ENCODE measurements at places on chromosomes 12 and 14. TPM values are rescaled to one million over a fixed set of nuclear protein-coding genes. Genes with fewer than 3 reads are reported as not detected.

Gene VPS37B
- 46.7 TPM for total RNA-seq

Gene DIO3
- total RNA-seq, result 0.36 TPM

Gene TAS2R8
- not detected for total RNA-seq

Gene GPR84
- total RNA-seq, result 1.8 TPM

Gene MDP1
- 25.3 TPM for total RNA-seq

Gene IGFBP6
- 183 TPM for total RNA-seq

Gene OR4E2
- not detected for total RNA-seq

Gene CDKN3
- total RNA-seq, result 5.4 TPM

Gene SLC5A8
- not detected for total RNA-seq

Gene EGLN3
- total RNA-seq, result 6.8 TPM

DNA sequence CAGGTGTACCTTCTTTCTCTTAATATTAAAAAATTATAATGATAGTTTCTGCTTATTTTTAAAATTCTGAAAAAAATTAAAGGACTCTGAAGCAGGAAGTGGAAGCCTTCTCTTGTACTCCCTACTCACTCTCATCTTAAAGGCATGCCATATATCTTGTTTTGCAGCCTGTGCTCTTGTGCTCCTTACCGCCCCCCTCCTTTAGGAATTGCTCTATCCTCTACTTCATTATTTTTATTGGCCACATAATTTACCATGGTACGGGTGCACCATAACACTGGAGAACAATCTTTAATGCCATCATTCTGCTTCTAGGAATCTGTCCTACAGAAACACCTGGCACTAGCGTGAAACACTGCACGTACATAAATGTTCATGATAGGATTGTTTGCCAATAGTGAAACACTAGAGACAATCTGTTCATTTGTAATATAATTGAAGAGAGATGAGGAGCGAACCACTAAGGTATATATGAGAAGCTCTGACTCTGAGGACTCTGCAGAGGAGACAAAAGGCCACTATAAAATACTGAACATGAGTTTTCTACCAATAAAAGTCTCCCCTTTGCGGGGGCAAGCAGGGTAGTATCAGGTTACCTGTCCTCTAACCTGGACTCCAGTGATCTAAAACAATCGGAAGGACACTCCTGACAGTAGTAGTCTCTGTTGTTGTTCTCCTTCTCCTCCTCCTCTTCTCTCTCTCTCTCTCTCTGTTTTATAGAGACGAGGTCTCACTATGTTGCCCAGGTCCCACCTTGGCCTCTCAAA is 6.3 kb upstream of the NYNRIN start:
- no peak for DNase-seq

DNA sequence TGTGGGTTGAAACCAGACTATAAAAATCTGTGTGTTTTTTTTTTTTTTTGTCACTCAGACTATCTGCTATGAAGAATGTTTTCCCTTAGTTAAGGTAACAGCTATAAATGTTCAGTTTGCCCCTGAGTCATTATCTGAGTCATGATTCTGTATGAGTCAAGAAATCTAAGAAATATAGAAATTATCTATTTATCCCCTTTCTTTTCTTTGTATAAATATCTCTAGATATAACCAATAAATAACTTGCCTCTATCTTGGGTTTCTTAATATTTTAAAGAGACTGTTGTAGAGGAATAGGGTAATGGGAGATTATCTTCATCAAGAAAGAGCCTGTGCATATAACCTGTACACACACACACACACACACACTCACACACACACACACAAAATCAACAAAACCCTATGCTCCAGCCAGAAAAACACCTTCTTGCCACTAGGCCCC is 161.7 kb upstream of the EEA1 start:
- no peak for DNase-seq

- no peak for DNase-seq
These were observed 2.4 kb upstream of the AEBP2 start for GRCh38 chr12:19436931-19437330.

GRCh38 chr12:4483885-4484823 is 38.5 kb upstream of the FGF6 start:
- DNase-seq, result no peak

DNA sequence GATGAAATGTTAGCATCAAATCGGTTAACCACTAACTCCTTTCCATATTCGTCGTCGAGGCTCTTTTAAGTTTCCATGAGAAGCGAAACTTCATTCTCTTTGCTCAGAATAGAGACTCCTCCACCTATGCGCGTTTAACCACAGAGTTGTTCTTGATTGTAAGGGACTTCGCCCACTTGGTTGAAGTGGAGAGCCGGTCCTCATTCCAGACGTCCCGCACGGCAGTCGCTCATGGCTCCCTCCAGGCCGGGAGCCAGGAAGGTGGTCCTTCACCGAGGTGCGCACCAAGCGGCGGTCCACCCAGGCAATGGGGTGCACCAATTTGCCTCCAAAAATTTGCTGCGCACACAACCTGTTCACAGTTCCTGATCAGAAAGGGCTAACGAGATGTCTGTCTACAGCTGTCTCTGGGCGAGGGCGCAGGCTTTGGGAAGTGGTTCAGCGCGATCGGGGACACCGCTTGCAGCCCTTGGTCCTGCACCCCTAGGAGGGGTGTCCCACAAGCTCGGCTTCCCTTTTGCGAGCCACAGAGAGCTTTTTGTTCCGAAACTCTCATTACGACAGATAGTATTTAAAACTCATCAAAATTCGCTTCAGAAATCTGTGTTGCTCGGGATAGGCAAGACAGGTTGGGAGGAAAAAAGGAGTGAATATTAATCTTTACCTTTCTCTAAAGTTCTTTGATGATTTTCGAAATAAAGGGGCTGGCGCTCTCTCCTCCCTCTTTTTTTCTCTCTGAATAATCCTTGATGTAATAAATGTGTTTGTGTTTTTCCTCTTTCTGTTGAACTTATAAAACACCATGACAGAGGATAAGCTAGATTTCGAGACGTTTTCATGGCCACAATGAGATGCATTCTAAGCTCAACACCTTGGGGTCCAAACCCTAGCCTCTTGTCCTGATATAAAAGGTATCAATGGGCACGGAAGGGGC is 6.4 kb upstream of the ALX1 start:
- peak; percentile 59 for DNase-seq

DNA sequence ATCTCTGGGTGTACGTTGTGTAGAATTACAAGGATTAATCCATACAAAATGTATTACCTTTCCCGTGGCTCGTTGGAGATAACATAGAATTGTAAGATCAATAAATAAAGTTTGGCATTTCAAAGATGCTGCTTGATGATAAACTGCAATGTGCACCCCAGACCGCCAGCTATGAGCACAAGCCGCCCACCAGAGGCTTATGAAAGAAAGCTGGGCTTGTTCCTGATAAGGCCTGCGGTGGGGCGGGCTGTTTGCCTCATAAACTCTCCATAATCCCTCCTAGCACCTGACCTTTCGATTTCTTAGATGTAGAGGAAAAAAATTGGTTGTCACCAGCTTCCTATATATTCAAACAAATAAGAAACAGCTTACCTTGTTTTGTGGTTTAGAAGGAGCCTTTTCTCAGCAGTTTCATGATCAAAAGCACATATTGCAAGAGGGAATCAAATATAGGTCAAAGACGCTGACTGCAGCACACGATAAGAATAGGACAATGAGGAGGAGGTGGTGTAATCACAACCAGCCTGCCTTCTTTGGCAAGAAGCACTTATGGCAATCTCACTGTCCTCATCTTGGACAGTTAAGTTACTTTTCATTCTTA is 293.6 kb downstream of the RMST start:
- DNase-seq, result no peak

- DNase-seq, result peak; percentile 39
These were observed 5.2 kb downstream of the AVIL start for GRCh38 chr12:57813111-57813970.

- DNase-seq, result no peak
These were observed 46.1 kb downstream of the MSRB3 start for GRCh38 chr12:65324551-65324950.

DNA sequence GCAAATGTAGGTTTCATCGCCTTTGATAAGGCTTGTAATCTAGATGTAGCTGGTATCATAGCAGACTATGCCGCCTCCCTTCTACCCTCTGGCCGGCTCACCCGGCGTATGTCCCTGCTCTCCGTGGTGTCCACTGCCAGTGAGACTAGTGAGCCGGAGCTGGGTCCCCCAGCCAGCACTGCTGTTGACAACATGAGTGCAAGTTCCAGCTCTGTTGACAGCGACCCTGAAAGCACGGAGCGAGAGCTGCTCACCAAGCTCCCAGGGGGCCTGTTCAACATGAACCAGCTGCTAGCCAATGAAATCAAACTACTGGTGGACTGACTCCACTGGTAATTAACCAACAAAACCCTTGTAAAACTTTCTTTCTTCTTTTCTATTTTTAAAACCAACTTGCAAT is 49.0 kb upstream of the A2ML1 start:
- DNase-seq, result no peak

GRCh38 chr12:130945786-130946492 is 7.8 kb upstream of the ADGRD1 start:
- no peak for DNase-seq

DNA sequence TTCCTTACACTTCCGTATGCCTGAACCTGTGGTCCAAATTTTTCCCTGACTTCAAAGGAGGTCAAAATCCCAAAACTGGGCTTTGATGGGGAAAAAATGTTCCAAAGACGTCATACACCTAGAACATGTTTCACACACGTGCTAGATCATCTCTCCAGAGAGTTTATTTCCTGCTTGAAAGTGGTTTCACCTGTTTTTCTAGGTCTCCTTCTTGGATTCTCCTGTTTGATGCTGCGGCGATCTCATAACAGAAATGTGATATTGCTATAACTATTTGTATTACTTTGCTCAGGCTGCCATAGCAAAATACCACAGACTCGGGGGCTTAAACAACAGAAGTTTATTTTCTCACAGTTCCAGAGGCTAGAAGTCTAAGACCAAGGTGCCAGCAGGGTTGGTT is 19.7 kb upstream of the TMCC3 start:
- no peak for DNase-seq

DNA sequence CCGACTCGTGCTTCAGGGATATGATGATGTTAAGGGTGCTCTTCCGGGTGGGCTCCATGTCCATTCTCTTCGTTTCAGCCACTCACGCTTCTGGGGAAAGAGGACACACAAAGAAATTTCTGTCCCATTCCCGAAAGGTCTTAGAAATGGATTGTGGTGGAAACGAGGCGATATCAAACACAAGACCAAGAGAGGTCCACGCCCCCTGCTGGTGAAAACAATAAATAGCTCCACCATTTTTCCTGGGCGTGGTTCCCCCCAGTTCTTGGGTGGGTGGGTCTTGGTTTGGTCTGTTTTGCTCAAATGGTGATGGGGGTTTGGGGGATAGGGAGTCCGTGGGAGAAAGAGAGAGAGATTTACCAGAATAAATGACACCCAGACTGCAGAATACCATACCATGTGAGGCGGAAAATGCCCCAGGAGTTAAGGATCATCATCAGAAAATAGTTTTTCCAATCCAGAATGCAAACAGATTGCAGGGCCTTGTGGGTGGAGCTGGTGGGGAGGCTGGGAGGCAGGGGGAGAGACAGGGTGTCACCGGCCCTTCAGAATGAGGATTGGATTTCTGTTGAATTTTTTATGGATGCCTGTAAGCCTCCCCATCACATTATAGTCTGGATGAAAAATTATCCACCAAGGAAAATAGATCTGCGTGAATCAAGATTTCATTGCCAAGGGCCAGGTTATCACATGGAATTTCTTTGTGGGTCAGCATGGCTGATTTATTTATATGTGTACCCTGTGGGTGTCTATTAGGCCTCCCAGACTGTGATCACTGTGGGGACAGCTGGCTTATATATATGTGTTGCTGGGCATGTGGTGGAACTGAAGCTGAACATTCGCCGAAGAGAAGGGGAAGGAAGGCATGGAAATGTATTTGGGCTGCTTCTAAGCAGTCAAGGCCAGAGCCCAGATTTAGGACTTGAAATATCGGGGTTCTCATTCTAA is 55.8 kb downstream of the SRRM4 start:
- DNase-seq, result no peak

DNA sequence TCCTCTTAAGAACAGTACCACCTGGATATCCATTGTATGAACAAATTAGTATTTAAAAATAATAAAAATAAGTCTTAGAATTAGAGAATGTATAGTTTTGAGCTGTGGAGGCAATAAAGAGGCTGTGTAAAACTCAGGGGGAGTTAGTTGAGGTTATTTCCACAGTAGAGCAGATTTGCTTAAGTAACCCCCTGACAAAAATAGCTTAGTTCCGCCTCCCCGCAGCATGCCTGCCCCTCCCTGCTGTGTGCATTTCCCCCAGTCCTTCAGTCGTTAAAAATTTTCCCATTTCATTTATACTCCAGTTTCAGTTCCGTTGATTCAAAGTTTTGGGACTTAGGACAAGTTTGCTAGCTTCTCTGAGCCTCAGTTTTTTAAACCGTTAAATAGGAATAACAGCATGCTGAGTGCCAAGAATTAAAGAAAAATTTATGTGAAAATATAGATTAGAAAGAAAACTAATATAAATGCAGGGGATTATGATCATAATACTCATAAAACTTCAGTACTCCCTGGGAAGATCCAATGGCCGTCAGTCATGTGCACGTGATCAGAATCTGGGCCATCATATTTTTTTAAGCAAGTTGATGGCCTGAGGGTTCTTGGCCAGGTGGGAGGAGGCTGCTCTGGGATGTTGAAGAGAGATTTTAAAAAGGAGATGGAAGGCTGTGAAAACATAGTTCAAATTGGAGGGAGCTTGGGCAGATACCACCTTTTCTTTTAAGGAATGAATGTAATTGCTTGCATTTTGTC is 14.5 kb upstream of the SLC38A2 start:
- peak; percentile 82 for DNase-seq

DNA sequence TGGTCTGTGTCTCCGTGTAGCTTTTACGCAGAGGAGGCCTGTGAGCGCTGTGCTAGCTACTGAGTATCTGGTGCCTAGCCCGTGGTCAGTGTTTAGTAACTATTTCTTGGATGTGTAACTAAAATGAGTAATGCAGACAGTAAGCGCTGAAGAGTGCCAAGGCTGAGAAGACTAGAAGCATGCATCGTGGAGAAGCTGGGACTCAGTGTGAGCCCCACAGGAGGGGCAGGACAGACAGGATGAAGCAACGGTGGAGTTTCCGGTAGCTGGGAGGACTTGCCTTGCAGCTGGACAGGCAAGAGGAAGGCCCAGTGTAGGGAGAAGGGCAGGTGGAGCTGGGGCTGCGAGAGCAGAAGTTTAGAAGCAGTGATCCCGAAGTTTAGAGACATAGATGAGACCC is 233.4 kb upstream of the FKBP4 start:
- DNase-seq, result no peak

DNA sequence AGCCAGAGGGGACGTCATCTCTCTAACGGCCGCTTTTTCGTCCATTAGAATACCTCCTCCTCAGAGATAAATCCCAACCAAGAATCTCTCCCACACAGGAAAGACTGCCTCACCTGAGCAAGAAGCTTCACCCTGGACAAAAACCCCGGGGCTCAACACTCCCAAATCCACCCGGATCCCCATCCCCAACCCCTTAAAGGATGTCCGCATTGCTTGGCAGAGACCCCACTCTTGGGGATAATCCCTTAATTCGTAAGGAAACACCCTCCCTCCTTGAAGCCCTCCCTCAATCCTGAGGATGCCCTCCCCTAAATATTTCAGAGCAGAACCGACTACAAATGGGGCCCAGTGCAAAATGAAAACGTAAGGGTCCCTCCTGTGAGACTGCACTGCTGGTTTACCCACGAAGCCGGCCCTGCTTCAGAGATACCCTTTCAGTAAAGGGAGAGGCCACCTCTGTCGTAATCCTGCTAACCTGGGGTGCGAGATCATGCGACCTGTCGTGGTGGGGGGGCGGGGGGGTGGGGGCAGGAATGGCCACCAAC is 655 bp upstream of the DYNLL1 start:
- DNase-seq, result no peak

- DNase-seq, result no peak
These were observed 544.5 kb upstream of the ATP2B1 start for GRCh38 chr12:90253136-90253535.

All from spleen (tissue), 13 donors.